SK-N-DZ (cell line): ENCODE measurements at places on chromosomes 4 and X.
A peak's percentile ranks its signal among the peaks of the same experiment; 100 is the strongest.

DNA sequence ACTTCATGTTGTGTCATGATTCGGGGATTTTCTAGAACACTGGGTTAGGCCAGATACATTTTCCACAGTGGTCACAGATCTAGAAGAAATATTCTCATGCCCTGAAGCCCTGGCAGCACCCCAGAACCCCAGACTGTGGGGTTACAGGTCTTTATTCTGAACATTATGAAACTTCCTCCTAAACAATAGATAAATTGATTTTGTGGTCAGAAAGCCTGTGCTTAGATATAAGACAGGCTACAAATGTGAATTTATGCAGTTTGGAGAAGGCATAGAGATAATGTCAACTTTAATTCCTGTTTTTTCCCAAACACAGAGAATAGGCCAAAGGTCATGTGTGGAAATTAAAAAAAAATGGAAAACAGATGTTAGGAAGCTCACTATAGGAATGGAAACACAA, 492.9 kb downstream of the SPRY1 start:
- peak; percentile 65 for DNase-seq

- no peak for DNase-seq
Observed at GRCh38 chr4:111722213-111722720, 423.0 kb upstream of the FAM241A start.

DNA sequence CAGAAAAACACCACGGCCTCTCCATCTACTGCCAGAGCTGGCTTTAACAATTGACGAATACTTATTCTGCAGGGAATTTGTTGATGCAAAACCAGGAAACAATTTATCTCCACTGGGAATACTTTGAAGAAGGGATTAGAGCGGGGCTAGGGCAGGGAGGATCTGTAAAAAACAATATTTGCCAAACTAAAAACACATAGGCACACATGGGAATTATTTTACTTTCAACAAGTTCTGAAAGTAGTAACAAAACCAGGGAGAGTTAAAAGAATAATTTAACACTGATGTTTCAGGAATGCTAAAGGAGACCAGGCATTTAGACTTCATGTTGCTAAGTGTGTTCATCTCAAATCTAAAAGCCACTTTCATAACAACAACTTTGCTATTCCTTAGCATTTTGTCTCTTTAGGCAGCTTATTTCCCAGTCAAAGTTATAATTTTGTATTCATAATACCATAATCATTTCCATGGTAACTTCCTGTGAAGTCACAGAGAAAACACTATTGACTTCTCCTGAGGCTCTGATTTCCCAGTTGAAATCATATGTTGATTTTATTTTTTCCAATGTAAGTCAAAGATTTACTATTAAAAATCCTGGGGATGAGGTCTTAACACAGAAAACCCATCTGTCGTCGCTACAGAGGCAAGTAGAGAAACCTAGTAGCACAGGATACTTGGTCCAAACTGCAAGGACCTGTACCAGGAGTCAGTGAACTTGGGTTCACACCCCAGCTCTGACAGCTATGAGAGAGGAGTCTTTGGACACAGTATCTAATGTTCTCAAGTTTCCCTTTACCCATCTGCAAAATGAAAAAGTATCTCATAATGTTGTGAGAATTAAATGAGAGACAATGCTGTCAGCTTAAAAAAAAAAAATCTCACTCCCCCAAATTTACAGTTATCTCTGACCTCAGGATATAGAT, 69.3 kb downstream of the SH3RF1 start:
- no peak for DNase-seq

DNA sequence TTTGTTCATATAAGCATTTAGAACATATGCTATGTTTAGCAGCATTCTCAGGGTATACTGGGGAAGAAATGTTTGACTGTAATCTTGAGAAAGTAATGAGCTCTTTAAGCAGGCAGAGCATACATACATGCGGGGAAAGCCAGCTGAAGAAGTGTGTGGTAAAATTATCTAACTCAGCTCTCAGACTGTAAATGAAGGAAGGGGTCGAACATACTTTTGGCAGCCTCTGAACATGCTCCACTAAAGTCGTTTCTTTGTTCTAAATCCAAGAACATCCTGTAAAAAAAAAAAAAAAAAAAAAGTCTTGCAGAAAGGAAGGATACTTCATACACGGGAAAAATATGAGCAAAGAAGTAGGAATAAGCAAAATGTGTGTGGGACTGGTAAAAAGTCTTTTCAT, 224.8 kb downstream of the GRID2 start:
- DNase-seq: no peak

- DNase-seq: no peak
Observed at GRCh38 chr4:38716256-38716655, 52.3 kb downstream of the KLF3 start.

DNA sequence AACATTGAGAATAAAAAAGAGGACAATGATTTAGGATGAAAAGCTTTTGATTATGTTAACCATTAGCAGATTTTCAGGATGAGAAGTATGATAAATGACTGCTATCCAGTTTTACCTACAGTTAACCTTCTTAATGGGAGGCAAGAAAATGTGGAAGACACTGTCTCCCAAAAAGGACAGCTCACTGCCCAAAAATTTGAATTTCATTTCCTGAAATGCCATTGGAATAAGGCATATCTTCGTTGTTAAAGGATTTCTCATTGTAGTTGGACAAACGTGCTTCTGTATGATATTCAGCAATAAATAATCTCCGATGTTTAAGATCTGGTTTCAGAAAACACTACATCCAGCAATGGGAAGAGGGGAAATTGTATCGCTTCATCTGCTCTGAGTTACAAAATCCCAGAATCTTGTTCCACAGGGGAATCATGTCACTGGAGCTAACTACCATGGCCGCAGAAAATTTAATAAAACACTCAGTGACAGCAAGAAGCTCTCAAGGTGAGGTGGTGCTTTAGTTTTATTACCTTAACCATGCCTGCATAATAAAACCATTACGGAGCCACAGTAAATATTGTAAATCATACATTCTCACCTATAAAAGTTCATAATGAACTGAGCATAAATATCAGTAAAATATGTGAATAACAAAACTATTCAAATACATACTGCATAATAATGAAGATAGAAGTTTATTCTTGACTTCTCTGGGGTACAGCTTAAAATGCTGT, 552.3 kb downstream of the PCDH7 start:
- no peak for DNase-seq

DNA sequence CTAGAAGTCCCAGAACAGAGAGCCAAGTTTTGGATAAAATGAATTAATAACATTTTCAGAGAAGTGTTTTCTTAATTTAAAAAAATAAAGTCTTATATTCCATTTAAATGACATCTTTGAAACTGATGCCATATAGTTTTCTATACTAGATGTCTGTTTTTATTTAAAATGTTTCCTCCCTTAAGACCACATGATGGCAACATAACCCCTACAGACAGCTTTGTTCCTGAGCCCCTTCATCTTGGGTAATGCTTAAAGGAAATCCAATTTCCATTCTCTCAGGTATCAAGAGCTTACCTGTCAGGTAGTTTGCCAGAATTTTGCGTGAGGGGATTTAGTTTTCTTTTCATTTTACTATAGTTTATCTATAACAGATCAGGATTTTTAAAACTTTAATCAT, 181.4 kb upstream of the UGT8 start:
- DNase-seq: no peak

GRCh38 chrX:111560801-111561200, 49.4 kb downstream of the SERTM2 start:
- peak; percentile 56 for DNase-seq

DNA sequence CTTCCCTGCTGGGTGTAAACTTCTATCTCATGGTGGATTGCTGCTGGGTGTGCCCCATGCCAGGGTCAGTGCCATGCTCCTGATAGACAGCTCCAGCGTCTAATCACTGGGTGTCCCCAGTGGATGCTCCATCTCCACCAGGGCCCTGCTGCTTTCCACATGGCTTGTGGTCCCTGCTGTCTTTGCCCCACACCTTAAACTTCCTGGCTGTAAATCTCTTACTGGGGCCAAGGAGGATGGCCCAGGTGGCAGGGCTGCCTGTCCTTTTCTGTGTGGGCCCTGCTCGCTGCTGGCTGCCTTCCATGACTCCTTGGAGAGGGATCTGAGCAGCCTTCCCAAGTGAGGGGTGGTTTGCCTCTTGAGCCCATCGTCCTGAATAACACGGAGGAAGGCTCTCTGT, 51.8 kb downstream of the RGS12 start:
- no peak for DNase-seq

- no peak for DNase-seq
Observed at GRCh38 chr4:57071326-57071725, 38.9 kb downstream of the IGFBP7 start.

DNA sequence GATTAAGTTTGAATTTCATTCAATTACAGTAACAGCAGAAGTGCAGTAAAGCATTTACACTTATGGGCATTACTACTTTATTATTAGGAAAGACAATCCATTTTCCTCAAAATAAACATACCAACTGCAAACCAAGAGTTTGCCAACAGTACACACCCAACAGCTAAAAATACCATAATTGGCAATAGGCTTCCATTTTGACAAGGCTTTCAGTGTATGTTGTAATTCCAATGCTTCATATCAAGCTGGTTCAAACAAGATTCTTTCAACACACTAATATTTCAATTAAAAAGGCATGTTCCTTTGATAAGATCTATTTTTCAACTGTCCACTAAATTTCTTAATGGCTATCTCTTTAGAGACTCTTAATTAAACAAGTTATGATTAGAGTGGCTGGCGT, 12.1 kb downstream of the EIF1AX start:
- no peak for DNase-seq

DNA sequence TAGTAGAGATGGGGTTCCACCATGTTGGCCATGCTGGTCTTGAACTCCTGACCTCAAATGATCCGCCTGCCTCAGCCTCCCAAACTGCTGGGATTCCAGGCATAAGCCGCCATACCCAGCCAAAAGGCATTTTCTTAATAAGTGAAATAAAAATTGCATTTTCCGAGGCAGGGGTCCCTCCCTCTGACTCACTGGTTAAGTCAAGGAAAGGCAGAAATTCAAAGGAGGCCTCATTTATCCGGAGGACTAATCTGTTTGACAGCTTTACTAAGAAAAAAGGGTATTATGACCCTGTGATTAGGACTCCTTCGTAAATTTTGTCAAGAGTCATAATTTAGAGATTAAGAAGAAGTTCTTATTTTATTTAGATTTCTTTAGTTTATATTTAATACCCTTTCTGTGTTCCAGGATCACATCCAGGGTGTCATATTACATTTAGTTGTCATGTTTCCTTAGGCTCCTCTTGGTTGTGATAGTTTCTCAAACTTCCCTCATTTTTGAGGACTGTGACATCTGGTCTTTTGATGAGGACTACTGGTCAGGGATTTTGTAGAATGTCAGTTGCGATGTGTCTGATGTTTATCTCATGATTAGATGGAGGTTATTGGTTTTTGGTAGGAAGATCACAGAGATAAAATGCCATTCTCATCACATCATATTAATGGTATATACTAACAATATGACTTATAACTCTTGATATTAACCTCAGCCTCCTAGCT, 753.7 kb upstream of the AMOT start:
- peak; percentile 1 for DNase-seq

DNA sequence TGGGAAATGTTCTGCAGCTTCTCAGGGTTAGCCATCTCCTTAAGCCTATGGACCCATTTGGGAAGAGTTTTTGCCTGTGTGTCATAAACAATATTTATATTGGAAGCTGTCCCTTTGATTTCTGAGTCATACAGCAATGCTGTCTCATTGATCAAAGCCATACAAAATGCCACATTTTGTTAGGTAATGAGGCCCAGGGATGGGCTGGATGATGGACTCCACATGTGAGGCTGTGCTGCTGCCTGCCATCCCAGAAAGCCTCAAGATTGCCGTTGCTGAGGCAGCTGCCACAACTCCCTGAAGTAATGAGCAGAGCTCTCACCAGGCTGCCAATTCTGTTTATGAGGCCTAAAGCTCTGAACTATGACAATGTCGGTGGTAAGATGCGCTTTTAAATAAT, 12.2 kb upstream of the GJB1 start:
- DNase-seq: no peak

- DNase-seq: no peak
Observed at GRCh38 chr4:174761451-174761850, 67.6 kb downstream of the GLRA3 start.

DNA sequence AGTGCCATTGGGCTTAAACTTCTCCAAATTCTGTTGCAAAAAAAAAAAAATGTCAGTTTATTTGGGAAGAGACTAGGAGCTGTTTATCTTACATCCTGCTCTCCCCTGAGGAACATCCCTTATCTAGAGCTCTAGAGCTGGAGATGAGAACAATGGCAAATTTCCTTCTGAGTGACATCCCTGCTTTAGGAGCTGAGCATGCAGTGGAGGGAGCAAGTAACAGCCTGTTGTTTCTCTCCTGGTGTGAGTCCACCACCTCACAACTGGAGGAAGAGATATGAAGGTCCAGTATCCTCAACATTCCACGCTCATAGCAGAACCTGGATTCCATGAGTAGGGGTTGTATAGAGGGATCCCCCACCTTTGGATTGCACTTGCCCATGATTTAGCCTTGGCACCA, 676.4 kb downstream of the PCDH18 start:
- DNase-seq: no peak

- no peak for DNase-seq
Observed at GRCh38 chr4:164977243-164978164, at the start of gene TRIM61. TRIM61 (minus strand) TSS chr4:164977657; CDS start chr4:164970002, 7,655 bp downstream.

DNA sequence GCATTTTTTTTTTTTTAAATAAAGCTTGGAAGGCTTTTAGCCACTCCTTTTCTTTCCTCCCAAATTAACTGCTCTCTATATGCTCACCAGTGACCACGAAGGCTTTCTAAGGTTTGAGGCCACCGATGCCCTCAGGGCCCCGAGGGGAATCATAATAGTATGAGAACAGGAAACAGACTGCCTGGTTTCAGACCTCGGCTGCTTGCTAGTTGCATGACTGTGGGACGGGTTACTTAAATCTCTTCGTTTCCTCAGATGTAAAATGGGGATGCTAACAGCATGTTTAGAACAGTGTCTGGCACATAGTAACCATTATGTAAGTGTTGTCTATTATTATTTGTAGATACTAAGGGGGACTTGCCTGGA, 3.6 kb downstream of the LINC00632 start:
- DNase-seq: no peak

GRCh38 chrX:10110984-10111363, 45.8 kb upstream of the CLCN4 start:
- DNase-seq: no peak

- DNase-seq: no peak
Observed at GRCh38 chrX:43479850-43480249, 176.2 kb upstream of the MAOA start.

- no peak for DNase-seq
Observed at GRCh38 chr4:147078362-147078761, 132.7 kb upstream of the TTC29 start.

GRCh38 chr4:147219145-147219544, 261.8 kb upstream of the EDNRA start:
- DNase-seq: no peak

DNA sequence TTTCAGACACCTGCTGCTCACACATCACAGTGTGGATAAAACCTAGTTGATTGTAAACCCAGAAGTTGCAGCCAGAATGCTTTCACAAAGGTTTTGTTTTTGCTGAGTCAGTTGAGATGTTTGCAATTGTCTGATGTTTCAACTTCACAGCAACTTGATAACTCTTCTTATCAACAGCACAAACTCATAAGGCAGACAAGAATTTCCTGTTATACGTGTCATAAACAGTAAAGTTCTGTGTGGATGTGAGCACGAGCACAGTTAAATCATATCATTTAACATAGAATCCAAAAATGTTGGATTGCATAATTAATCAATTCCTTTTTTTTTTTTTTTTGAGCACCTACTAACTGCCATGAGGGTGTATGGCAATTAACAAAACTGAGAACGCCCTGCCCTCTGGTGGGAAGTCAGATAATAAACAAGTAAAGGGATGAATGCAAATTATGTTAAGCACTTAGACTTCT, 512.2 kb downstream of the PDHA2 start:
- DNase-seq: peak; percentile 40
